Anterior cingulate cortex (tissue), 58 donors: ENCODE measurements at places on chromosomes 5 and 9.

GRCh38 chr9:127437497-127438264, 13.5 kb downstream of the ZNF79 start:
- no peak for DNase-seq

DNA sequence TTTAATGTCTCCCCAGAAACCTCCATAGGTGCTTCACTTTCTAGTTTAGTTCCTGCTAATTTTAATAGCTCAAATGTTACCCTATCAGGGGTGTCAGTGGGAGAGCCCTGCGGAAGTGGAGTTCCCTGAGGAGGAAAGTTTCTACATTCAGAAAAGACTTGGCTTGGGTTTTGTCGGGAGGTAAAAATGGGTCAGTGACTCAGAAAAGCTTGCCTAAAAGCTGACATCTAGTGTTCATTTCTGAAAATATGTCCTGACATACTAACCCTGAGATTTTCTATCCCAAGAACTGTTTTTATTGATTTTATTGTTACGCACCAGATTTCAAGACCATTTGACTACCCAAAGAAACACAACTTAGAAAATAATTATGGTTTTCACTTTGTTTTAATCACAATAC, 40.9 kb upstream of the GLDC start:
- no peak for DNase-seq

DNA sequence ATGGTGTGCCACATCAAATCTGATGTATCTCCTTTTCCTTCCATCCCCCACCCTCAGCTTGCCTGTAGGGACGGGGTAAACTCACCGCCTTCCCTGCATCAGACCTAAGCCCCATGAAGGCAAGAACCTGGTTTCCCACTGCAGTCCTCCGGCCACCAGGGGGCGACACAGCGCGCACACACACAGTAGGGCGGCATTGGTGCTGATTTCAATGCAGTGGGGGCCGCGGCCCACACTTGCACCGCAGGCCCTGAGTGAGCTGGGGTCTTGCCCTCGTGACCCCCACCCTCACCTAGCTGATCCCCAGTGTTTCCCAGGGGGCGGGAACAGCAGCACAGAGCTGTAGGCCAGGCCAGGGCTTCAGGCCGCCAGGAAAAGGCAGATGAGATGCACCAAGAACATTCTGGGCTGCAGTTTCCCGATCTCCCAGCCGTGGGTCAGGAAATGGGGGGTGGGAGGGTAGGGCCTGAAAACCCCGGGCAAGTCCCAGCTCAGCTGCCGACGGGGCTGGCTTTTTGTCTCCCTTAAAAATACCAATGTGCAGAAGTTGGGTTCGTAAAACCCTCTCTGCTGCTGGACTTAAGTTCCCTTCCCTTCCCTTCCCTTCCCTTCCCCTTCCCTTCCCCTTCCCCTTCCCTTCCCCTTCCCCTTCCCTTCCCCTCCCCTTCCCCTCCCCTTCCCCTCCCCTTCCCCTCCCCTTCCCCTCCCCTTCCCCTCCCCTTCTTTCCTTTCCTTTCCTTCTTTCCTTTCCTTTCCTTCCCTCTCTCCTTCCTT, 19.5 kb downstream of the FAM163B start:
- DNase-seq, result no peak

DNA sequence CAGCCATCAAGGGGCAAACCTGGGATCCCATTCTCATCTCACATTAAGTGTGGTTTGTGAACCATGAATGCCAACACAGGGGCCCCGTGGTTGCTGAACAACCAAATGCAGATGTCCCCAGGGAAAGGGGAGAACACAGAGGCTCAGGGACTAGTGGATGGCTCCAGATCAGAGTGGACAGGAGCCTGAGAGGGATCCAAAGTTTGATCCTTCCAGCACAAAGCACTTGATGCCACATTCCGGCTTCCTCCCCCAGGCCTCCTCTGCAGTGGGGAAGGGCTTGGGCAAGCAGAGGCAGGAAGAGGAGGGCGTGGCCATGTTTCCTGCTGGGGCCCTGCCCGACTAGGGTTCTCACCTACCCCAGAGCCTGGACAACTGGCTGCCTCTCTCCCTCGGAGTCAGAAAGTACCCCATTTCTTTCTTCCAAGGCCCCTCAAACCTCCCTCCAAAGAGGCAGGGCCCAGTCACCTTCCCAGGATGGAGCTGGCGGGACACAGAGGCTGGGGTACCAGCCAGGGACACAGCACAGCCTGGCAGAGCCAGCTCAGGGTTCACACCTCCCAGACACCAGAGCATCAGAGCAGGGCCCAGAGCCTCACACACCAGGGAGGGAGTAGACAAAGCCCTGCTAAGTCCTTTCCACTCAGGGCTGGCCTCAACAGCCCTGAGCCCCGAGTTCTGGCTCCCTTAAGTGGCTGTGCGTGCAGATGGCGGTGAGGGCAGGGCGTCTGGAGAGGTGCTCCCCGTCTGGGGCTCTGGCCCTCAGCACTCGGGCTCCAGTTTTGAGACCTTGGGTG, 4.3 kb upstream of the RNF44 start:
- DNase-seq, result no peak

DNA sequence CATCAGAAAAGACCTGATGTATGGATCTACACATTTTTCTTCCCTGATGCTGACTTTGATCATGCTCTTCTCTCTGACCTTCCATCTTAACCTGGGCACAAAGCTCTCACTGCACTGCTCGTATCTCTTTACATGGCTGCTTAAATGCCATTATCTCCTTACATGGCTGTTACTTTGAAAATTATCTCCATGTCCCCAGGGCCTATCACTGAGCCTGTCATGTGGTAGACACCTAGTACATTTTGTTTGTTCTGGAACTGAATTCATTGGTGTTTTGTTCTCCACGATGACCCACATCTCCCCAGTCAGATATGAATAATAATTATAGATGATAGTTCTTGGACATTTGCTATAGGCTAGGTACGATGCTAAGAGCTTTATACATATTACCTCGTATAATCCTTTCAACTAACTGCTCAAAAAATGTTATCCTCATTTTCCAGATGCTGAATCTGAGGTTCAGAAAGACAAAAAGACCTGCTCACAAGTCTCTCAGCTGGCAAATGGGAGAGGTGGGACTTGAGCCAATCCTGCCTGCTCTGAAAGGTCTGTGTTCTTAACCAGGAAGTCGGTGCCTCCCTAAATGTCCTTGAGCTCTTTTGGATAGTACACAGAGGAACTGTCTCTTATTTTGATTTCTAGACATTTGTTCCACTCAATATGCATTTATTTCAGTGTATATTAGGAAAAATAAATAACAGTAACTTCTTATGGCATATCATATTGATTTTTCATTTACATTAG, 9.8 kb upstream of the CPEB4 start:
- DNase-seq, result no peak

- no peak for DNase-seq
Measured at GRCh38 chr9:3980212-3980611, 319.7 kb downstream of the GLIS3 start.

- no peak for DNase-seq
Measured at GRCh38 chr5:74303578-74303977, 336.9 kb downstream of the ENC1 start.

- DNase-seq, result no peak
Measured at GRCh38 chr9:127049581-127049980, 72.9 kb downstream of the ANGPTL2 start.

- no peak for DNase-seq
Measured at GRCh38 chr9:6938447-6938846, 180.7 kb downstream of the KDM4C start.

DNA sequence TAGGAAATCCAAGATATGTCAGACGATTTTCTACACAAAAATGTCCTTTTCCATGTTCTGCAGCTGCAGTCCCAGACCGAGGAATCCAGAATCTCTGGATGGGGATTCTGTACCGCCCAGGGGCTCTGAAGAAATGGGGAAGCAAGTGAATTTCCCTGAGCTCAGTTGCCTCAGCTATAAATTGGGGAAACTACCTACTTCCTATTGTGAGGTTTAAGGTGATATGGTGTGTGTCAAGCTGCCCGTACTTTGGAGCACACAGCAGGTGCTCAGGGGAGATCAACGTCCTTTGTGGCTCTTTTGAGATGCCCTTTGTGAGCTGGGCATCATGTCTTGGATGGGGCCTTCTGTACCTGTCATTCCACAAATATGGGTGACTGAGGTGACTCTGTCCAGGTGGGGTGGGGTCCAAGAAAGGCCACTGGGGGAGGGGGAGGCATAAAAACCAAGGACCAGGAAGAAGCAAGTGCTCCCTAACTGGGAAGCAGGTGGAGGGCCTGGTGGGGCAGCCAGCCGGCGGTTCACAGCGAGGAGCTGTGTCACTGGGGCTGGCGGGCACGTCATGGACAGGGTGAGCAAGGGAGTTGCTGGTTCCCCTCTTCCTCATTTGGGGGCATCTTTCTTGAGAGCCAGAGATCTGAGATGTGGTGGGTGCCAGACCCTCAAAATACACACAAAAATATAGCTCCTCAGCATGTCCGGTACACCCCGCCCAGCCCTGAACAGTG, 116.0 kb downstream of the CRB2 start:
- no peak for DNase-seq

DNA sequence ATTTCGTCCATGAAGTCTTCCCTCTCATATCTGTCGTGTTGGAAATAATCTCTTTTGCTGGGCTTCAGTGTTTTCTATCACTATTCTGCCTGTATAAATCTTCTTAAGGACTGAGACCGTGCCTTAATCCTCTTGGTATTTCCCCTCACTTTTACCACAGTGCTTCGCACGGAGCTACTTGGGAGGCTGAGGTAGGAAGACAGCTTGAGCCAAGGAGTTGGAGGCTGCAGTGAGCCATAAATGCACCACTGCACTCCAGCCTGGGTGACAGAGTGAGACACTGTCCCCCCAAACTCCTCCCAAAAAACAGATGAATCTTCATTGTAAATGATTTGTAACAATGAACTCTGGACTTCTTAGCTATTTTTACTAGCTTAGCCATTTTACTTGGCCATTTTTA, 57.8 kb downstream of the PHAX start:
- no peak for DNase-seq

- DNase-seq, result no peak
Measured at GRCh38 chr5:151578326-151579025, 12.7 kb downstream of the FAT2 start.

DNA sequence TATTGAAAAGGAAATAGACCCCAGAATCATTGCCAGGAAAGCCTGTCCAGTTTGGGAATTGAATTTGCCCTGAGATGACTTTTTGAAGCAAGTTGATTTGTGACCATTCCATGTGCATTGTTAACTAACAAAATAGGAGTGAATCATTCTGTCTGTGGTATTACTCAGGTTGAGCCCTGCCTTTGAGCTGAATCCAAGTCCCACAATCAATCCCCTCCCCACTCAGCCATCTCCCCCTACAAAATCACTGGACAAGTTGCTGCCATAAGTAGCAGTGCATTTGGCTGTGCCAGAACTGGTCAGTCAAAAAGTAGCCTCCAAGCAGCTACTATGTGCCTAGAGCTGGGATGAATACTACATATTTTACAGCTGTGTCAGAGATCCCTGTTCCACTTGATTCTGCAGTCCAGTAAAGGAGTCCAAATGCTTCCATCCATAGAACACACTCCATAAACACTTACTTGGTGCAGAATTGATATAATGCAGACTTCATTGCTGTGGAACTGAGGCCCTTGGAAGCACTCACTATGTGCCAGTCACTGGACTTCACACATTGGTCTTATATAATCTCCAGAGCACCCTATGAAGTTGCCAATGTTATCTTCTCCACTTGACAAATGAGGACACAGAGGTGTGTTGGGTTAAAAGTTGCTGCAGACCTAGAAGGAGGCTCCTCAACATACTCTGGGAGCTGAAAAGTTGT, 96.1 kb downstream of the ZNF462 start:
- no peak for DNase-seq

DNA sequence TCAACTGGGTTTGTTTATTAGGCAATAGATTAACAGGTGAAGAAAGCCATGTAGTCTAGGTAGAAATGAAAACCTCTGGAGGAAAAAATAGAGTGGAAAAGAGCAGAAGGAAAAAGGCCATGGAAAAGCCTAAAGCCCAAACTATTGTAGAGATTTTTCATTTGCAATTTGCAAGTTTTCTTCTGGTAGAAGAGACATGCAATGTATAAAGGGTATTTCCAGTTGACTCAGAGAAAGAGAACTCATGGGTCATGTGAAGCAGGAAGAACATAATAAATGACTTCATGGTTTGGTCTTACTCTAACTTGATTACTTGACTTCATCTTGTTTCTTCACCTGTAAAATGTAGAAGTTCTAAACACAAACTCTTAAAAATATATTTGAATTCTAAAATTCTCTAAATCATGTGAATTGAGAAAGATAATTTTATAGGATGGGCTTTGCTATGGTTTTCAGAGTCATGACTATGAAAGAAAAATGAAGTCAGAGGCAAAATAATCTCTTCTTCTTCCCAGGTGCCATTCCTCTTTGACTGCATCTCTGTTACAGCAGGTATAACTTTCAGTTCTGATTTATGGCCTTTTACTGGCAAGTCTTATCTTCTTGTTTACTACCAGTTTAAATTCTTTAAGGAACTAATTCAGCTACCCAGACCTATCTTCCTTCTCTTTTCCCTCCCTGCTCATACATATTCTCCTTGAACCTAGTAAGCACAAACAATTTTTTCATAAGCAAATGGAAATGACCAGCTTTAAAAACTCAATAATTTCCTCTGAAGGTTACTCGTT, 47.7 kb upstream of the TMC1 start:
- DNase-seq, result no peak

DNA sequence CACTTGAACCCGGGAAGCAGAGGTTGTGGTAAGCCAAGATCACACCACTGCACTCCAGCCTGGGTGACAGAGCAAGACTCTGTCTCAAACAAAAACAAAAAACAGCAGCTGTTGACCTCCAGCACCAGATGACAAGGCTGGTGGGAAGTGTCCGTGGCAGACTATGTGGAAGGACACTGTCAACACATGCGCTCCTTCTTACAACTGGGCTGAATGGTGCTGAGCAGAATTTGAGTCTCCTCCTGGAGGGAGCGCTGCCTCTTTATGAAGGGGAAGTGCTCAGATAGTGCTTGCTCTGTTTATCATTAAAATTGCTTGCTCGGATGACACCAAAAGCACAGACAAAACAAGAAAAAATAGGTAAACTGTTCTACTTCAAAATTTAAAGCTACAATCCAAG, 9.2 kb upstream of the CFAP157 start:
- DNase-seq, result no peak

DNA sequence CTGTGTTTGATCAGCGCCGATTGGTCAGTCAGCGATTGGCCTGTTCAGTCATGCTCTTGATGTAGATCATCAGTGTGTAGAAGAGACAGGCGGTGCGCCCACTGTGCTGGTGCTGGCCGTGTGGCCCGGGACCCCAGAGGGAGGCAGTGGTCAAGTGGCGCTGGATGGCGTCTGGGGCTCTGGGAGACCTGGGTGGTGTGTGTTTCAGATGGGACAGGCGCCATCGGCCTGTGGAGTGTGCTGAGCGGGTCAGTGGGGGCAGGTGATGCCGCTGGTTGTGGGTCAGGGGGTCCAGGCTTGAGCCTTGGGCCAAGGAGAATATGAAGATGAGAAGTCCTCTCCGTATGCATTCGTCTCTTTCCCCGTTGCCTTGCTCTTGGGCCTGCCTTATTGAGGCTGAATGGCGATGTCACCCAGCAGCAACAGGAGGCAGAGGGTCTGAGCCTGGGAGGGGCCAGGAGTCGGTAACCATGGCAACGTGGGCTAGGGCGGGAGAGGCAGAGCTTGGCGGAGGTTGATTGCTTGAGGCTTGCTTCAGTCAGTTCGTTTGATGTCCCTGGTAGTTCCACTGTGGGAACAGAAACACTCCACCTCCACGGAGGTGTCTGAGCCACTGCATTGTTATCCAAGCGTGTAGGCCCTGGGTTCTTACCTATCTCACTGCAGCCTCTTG, 117.8 kb upstream of the CACNA1B start:
- DNase-seq, result no peak

GRCh38 chr9:1170918-1171317, 120.8 kb downstream of the DMRT2 start:
- no peak for DNase-seq
